ENCODE measurements at places on chromosomes 12 and 14. TPM values are rescaled to one million over a fixed set of nuclear protein-coding genes. Genes with fewer than 3 reads are reported as not detected.

GRCh38 chr14:34912182-34912581 lies 37.0 kb upstream of the BAZ1A start:
- H3K27ac ChIP-seq, result no peak overlapping the region
- no peak overlapping the region for H3K4me3 ChIP-seq
- no peaks in the 10 kb centered on the region for H3K36me3 ChIP-seq

- peak within 1 kb of the TSS; percentile 100 for H3K4me3 ChIP-seq
- H3K36me3 ChIP-seq, result peaks cover 45% of the 10 kb centered on the region
- H3K4me1 ChIP-seq, result peaks cover 7% of the 10 kb centered on the region
- peak; percentile 100 for DNase-seq
- no peaks in the 10 kb centered on the region for H3K27me3 ChIP-seq
These were observed at the start of gene BTG1 for GRCh38 chr12:92145731-92146496. BTG1 (minus strand) TSS chr12:92145846; CDS start chr12:92145535, 311 bp downstream.

GRCh38 chr12:23906329-23906728 lies 43.1 kb downstream of the SOX5 start:
- H3K27ac ChIP-seq, result no peak overlapping the region
- no peaks in the 10 kb centered on the region for H3K36me3 ChIP-seq

- peak; percentile 6 for DNase-seq
- no peaks in the 10 kb centered on the region for H3K4me1 ChIP-seq
- no peaks in the 10 kb centered on the region for H3K36me3 ChIP-seq
- no peak overlapping the region for H3K4me3 ChIP-seq
These were observed 448.4 kb upstream of the SEL1L start for GRCh38 chr14:81982046-81982445.

Gene VWF
- 272 TPM for total RNA-seq

Gene MAP1LC3B2
- total RNA-seq, result 2.0 TPM

DNA sequence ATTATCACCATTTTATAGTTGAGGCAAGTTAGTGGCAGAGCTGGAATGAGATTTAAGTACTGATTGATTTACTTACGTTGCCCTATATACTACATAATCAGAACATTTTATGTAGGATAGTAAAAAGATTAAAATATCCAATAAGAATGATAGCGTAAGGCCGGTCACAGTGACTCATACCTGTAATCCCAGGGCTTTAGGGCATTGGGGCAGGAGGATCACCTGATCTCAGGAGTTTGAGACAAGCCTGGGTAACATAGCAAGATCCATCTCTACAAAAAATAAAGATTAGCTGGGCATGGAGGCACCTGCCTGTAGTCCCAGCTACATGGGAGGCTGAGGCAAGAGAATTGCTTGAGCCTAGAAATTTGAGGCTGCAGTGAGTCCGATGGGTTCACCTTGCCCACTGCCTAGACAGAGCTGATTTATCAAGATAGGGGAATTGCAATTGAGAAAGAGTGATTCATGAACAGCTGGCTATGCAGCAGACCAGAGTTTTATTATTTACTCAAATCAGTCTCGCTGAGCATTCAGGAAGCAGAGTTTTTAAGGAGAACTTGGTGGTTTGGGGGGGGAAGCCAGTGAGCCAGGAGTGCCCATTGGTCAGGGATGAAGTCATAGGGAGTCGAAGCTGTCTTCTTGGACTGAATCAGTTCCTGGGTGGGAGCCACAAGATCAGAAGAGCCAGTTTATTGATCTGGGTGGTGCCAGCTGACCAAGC lies 24.7 kb upstream of the SGPP1 start:
- DNase-seq, result no peak
- H3K27ac ChIP-seq, result no peak overlapping the region
- no peaks in the 10 kb centered on the region for H3K27me3 ChIP-seq
- no peaks in the 10 kb centered on the region for H3K4me1 ChIP-seq
- no peaks in the 10 kb centered on the region for H3K36me3 ChIP-seq

Gene RNASE2
- total RNA-seq, result 2.4 TPM

- no peaks in the 10 kb centered on the region for H3K4me1 ChIP-seq
- no peaks in the 10 kb centered on the region for H3K27me3 ChIP-seq
- DNase-seq, result peak; percentile 19
- no peak overlapping the region for H3K27ac ChIP-seq
- no peak overlapping the region for H3K4me3 ChIP-seq
These were observed 70.1 kb upstream of the HOXC13 start for GRCh38 chr12:53868511-53868986.

DNA sequence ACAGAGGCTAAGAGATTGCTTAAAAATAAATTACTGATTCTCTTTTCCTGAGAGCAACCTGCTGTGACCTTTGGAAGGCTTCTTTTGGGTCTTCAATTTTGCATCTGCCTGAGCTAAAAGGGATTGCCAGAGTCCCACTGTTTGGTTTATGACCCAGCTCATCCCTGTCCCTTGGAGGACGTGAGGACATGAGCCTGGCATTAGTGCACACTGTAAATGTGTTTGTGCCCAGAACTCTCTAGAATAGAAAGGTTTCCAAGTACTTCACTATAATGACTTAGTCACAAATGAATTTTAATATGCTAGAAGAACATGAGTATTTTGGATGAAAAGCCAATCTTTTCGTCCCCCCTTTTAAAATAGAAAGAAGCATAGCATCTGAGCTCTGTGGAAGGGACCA lies 47.1 kb upstream of the CDKN3 start:
- no peak overlapping the region for H3K4me3 ChIP-seq
- H3K27ac ChIP-seq, result no peak overlapping the region
- no peaks in the 10 kb centered on the region for H3K27me3 ChIP-seq
- no peaks in the 10 kb centered on the region for H3K36me3 ChIP-seq
- no peaks in the 10 kb centered on the region for H3K4me1 ChIP-seq
- DNase-seq, result no peak

Gene ARPC3
- total RNA-seq, result 179 TPM

Gene PRPF39
- total RNA-seq, result 79.7 TPM

DNA sequence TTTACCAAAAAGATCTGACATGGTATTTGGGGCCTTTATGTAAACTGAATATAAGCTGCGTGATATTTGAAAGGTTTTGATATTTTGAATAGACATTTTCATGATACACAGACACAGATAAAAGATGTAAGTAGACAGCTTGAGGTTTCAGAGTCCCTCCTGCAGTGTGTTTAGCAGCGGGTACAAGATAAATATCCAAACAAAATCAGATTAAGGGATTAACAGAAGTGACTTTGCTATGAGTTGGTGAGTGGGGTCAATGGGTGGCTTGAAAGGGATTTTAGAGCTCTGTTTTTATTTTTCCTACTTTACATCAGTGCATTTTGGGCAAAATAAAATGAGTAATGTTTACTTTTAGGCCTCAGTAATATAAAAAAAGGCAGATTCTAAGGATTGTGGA lies 84.1 kb downstream of the IGF1 start:
- no peaks in the 10 kb centered on the region for H3K36me3 ChIP-seq
- no peak overlapping the region for H3K27ac ChIP-seq
- no peak for DNase-seq
- no peaks in the 10 kb centered on the region for H3K4me1 ChIP-seq

Gene ZCRB1
- 40.0 TPM for total RNA-seq

- no peaks in the 10 kb centered on the region for H3K4me1 ChIP-seq
- H3K27ac ChIP-seq, result no peak overlapping the region
- no peaks in the 10 kb centered on the region for H3K36me3 ChIP-seq
- no peak for DNase-seq
- no peak overlapping the region for H3K4me3 ChIP-seq
These were observed 37.2 kb upstream of the BDKRB2 start for GRCh38 chr14:96167224-96168148.

Gene TMPRSS12
- not detected for total RNA-seq

DNA sequence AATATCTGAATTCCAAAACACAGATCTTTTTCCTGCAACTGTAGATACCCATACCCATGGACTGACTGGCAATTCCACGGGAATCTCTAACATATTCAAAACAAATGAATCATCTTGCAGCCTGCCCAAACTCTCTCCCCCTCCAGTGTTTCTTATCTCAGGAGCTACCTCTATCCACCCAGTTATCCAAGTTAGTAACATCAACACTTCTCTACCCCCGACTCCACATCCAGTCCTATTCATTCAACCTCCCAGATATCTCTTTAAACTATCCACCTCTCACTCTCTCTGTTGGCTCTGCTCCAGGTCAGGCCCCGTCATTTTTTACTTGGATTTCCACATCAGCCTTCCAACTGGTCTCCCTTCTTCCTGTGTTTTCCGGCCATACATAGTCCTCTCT lies 6.7 kb upstream of the KCNH5 start:
- H3K4me1 ChIP-seq, result no peaks in the 10 kb centered on the region
- H3K4me3 ChIP-seq, result no peak overlapping the region
- H3K27ac ChIP-seq, result no peak overlapping the region
- peaks cover 33% of the 10 kb centered on the region for H3K27me3 ChIP-seq
- no peak for DNase-seq

Gene REM2
- total RNA-seq, result not detected

- H3K27me3 ChIP-seq, result no peaks in the 10 kb centered on the region
- H3K4me1 ChIP-seq, result peaks cover 7% of the 10 kb centered on the region
- no peak overlapping the region for H3K27ac ChIP-seq
- no peaks in the 10 kb centered on the region for H3K36me3 ChIP-seq
These were observed 66.3 kb downstream of the IFT43 start for GRCh38 chr14:76051717-76052465.

- no peak overlapping the region for H3K27ac ChIP-seq
- no peak for DNase-seq
- peaks cover 6% of the 10 kb centered on the region for H3K4me1 ChIP-seq
- peaks cover 9% of the 10 kb centered on the region for H3K27me3 ChIP-seq
- H3K36me3 ChIP-seq, result no peaks in the 10 kb centered on the region
- H3K4me3 ChIP-seq, result no peak overlapping the region
These were observed 630 bp downstream of the PLEKHH1 start for GRCh38 chr14:67533754-67534085.

- H3K27ac ChIP-seq, result no peak overlapping the region
- DNase-seq, result peak; percentile 4
- H3K4me1 ChIP-seq, result no peaks in the 10 kb centered on the region
- H3K4me3 ChIP-seq, result no peak overlapping the region
These were observed 63.9 kb downstream of the SYT1 start for GRCh38 chr12:78928200-78929074.

Gene AGAP2
- total RNA-seq, result 4.8 TPM

GRCh38 chr12:97142737-97143410 lies 235.8 kb downstream of the NEDD1 start:
- no peak overlapping the region for H3K4me3 ChIP-seq
- peaks cover 8% of the 10 kb centered on the region for H3K4me1 ChIP-seq
- peak; percentile 41 for DNase-seq
- no peak overlapping the region for H3K27ac ChIP-seq

DNA sequence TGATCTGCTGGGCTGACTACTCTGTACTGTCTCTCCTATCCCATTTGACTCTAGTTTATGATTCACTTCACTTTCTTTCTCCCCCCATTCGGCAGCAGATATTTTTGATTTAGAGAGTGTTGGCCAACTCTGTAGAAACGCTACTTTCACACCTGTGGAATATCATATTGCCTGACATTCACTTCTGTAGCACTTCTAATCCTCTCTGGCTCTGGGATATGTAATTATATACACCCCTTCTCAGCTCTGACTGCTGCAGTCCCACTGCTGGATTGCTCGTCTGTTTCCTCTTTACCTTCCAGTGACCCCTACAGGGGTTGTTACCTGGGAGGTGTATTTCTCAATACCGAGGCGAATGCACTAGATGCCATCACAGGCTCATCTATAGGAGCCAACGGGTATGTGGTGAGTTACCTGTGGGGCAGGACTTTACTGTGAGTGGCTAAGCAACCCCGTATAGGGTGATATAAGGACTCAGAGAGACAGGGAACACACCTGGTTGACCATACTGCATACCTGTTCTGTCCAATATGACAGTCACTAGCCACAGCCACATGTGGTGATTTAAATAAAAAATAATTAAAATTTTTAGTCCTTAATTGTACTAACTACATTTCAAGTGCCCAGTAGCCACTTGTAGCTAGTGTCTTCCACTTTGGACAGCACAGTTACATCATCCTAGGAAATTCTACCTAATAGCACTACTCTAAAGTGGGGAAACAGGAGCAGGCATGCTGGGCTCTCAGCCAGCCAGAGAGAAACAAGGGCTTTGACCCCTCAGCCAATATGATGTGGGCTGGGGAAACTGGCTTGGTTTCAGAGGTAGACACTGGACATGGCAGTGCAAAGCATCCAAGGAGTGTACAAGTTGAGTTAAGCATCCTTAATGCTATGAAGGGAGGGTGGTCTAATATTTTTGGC lies 95.0 kb downstream of the C12orf75 start:
- H3K36me3 ChIP-seq, result no peaks in the 10 kb centered on the region
- H3K4me3 ChIP-seq, result no peak overlapping the region
- H3K27ac ChIP-seq, result no peak overlapping the region
- no peak for DNase-seq
- H3K4me1 ChIP-seq, result no peaks in the 10 kb centered on the region

- DNase-seq, result no peak
- no peaks in the 10 kb centered on the region for H3K27me3 ChIP-seq
- no peak overlapping the region for H3K27ac ChIP-seq
These were observed 32.8 kb upstream of the TOMM20L start for GRCh38 chr14:58362798-58363412.

Gene HOXC6
- 0.71 TPM for total RNA-seq

DNA sequence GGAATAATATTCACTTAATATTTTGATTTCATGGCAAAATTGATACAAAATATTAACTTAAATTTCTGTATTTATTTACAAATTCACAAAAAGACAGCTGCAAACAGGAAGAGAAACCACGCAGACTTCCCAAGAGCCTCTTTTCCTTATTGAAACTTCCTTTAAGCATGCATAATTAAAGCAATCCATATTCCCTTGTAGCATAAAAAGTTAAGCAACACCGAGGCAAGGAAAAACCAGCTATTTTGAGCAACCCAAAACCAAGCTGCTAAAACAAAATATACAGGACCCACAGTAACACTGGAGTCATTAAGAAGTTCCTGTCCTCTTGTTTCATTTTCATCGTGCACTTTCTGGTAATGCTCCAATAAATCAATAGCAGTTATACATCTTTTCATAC lies 58.0 kb downstream of the EEA1 start:
- no peaks in the 10 kb centered on the region for H3K27me3 ChIP-seq
- no peak overlapping the region for H3K27ac ChIP-seq
- H3K4me3 ChIP-seq, result no peak overlapping the region
- H3K4me1 ChIP-seq, result peaks cover 9% of the 10 kb centered on the region
